ENCODE measurements at places on chromosomes 11 and 22. TPM values are rescaled to one million over a fixed set of nuclear protein-coding genes. Genes with fewer than 3 reads are reported as not detected.

Gene VSIG10L2
- not detected for total RNA-seq

DNA sequence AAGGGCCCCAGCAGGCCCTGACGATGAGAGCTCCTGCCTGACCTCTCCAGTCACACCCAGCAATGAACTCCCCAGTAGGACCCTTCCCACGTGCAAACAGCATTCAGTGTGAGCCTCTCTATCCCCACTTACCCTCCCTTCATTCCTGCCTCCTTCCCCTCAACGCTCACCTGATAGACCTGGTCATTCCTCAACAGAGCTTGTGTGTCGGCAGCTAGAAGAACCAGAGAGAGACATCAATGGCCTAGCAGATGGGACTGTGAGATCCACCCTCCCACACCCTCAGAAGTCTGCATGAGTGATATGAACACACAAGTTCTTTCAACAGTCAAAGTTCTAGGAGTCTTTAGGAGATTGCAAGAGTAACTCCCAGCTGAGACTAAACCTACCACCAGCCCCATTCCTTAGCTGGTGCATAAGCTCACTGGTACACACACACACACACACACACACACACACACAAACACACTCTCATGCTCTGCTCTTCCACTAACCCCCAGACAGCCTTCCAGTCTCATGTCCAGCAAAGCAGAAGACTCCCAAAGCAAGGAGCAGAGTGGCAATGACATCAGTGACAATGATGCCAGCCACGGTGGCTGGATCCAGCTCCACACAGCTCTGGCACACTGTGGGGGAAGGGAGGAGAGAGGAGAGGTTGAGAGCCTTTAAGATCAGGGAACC lies 3.1 kb downstream of the CD3D start:
- DNase-seq: no peak

DNA sequence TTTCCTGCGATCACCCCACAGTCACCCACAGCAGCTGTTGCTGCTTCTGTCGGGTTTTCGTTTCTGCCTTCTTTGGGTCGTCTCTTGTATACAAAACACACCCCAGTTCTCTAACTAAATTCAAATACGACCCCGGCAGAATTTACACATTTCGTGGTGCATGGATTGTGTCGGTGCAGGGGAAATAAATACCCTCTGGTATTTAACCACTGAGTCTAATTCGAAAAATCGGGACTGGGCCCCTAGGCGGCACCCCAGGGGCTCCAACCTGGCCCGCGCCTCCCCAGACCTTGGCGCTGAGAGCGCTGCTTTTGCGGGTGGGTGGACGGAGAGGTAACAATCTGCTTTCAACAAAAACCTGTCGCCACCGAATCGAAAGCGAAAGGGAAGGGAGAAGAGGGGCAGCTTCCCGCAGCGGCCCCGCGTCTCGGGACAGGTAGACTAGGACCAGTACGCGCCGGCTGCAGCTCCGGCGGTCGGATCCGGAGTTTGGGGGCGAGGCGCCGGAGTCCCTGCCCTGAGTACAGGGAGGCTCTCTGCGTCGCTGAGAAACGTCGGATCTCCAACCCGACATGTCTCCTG lies 4.4 kb downstream of the ALX4 start:
- DNase-seq: no peak

GRCh38 chr22:48072777-48073176 lies 1310.3 kb downstream of the TBC1D22A start:
- DNase-seq: no peak

GRCh38 chr22:42754658-42755057 lies 34.0 kb upstream of the A4GALT start:
- peak; percentile 74 for DNase-seq

- DNase-seq: no peak
These were observed 1374.0 kb upstream of the TENM4 start for GRCh38 chr11:80814813-80815212.

DNA sequence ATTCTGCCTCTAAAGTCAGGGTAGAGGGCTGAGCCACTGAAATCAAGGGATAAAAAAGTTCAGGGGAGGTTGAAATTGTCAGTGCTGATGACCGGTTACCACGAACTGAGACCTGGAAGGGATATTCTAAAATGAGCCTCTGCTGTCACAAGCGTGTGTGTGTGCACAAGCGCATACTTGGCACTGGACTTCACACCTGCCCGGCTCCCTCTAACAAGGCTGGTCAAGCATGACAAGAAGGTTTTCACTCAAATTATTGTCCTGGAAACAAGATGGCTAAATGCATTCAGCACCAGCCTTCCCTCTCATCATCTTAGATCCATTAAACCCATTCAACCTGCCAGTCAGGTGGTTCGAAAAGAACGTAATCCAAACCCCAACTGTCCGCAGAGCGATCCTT lies 54.8 kb upstream of the CECR2 start:
- DNase-seq: no peak

DNA sequence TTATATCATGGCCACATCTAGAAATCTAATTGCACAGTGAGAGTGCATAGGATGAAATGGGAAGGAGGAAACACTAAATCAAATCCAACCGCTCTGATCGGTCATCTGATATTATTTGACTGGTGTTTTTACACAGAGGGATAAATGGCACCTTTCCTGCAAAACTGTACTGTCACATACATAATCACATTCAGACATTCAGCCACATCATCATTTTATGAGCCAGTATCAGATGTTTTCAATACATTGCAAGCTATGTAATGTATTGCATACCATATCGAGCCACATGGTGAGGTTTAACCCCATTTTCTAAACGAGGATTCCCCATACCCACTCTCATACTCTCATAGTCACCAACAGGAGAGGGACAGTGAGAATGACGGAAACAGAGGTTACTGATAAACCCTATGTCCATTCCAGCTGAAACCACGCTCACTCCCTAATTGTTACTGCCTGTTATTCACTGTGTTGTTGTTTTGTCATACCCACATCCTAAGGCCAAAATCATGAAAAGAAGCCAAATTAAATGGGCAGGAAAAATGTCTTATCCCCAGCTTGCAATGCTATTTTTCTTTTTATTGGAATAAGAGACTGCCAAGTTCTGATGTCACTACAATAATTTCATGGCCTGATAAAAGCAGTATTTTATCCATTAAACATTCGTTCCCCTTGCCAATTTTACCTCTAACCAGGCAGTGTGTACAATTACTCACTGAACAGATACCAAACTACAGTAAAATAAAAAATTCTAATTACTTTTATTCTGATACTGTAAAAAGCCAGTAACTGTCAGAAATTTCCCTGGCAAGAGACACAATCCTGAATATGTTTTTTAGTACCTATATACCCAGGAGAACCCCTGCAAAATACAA lies 9.0 kb downstream of the CDON start:
- no peak for DNase-seq

Gene PATE4
- not detected for total RNA-seq

DNA sequence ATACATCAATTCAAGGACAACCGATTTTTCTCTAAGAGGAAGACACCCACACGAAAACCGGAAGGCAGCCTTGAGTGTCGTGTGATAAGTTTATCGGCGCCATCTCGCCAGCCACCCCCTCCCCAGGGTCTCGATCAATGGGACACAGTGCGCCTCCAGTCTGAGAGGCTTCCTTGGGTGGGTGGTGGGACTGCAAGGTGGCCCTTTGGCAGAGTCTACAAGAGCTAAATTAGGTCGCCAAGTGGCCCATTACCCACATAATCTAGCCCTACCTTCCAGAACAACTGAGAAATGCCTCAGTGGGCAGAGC lies 64.0 kb downstream of the CD6 start:
- no peak for DNase-seq

GRCh38 chr11:27309046-27309445 lies 54.0 kb downstream of the CCDC34 start:
- no peak for DNase-seq

GRCh38 chr11:100584201-100584985 lies 102.7 kb upstream of the ARHGAP42 start:
- no peak for DNase-seq

Gene ACAT1
- total RNA-seq: 159 TPM

Gene HEPN1
- total RNA-seq: not detected

DNA sequence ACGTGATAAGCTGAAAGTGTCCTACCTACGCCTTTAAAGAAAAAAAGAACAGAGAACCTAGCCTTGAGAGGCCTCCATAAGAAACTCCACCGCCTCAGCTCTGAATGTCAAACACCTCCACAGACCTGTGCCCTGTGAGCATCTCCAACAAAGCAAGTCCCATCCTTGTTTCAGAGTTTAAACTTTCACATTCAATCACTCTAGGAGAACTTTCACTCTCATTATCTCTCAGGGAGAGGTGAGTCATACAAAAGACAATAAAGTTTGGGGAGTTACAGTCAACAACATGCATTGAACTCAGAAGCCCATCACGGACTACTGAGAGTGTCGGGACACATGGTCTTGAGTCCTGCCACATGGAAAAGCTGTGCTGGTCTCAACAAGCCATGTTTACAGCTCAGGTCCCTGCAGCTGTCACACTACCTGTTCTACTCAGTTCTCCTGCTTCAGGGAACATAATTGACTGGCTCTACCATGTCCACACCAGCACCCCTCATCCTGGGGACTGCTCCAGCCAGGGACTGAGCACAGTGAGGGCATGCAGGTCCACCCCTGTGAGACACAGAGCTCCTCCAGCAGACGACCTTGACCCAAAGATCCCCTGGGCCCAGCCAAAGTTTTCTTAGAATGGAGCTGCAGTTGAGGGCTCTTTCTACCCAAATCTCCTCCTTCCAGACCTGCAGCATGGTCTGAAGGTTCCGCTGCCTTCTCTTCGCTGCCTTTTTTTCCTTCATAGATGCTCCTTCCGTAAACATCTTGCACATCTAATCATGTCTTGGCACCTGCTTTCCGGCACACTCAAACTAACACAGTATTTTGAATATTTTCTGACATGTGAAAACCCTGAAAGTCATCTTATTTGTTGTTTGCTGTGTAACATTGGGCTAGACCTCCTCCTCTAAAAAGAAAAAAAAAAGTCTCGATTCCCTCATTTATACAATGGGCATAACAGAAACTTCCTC lies 114.9 kb downstream of the ETS1 start:
- DNase-seq: peak; percentile 60

DNA sequence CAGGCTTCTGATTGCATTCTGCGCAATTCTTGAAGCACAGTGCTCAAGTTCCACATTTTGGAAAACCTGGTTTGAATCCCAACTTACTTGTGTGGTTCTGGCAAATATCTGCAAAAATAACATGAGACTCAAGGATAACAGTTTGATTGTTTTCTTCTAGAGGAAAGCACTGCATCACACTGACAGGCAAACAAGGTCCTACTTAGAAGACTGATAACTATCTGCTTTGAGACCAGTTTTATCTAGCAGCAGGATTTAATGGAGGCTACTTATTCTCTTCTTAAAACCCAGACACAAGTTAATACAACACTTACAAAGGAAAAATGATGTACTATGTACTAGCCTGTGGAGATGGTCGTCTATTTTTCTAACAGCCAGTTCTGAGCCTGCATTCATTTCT lies 41.4 kb downstream of the RIC3 start:
- no peak for DNase-seq

GRCh38 chr22:23542933-23543332 lies 37.2 kb downstream of the IGLL1 start:
- DNase-seq: peak; percentile 33

Gene TSPAN18
- total RNA-seq: not detected

Gene CELSR1
- 19.6 TPM for total RNA-seq

DNA sequence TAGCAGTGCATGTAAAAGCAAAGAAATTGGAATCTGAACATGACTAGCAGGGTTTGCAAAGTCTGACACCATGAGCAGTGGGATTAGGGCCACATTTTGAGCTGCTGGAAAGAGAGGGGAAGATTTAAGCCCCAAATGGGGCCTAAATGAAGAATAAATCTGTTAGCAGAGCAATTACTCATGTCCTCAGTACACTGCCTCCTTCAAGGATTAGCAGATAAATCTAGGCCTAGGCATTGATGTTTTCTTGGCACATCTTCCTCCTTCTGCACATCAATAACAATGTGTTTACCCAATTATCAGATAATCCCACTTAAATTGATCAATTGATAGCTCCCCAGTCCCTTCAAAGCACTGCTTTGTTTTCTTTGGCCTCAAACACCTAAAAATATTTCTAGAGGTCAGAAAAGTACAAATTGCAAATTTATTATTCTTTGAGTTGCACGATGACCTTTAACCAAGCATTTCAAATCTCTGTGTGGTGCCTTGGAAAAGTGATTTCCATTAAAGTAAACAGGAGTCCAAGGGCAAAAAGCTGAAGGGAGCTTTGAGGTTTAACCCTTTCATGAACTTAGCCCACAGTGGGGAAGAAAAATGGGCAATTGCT lies 514.7 kb upstream of the CHORDC1 start:
- no peak for DNase-seq

- no peak for DNase-seq
These were observed 6.3 kb downstream of the TMA7B start for GRCh38 chr22:39966470-39966869.

Measured in A172 (cell line).